ENCODE measurements at places on chromosomes 7 and 10.

DNA sequence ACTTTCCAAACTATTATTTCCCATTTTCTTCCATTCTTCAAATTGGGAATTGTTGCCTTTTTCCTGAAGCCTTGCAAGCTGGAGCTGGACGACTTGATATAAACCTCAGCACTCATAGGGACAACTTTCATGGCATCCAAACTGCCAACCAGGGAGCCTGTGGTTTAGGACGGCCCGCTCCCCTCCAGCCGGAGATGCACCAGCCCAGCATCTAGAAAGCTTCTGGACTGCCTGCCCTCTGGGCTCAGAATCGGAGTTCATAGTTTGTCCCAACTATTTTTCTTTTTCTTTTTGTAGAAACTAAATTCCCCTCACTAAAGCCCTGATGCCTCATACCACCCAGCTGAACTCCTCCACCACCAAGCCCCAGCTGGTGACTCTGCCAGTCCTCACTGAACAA is 200.3 kb downstream of the DNAJB6 start:
- DNase-seq = no peak

DNA sequence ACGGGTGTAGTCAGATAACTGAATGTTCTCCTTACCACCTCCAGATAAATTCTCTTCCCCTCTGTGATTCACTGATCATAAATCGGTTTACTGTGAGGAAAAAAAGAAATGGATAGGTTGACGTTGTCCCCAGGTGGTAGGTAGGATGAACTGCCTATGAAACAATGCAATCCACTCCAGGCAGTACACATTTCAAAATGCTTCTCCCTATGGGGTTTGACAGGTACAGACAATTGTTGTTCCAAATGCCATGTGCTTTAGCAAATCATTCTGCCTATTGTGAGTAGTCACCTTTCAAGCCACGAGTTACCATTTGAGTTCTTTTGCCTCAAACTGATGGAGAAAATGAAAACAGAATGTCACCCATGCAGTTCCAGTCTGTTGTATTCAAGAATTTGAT is 21.8 kb downstream of the VIM start:
- DNase-seq = no peak

DNA sequence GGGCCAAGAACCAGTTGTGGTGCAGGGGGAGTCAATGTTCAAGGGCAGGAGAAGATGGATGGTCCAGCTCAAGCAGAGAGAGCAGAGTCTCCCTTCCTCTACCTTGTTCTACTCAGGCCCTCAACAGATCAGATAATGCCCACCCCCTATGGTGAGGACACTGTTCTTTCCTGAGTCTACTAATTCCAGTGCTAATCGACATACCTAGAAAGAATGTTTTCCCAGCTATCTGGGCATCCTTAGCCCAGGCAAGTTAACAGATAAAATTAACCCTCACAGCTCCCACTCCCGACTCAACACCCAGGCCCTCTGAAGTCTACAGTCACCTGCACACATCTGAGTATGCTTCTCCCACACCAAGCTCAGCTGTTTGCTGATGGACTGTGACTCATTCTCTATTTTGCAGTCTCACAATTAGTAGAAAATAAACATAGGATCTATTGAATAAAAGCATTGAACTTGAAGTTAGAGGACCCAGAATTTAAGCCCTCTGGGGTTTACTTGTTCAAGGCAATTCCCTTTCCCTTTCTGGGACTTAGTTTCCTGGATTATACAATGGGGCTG is 17.1 kb downstream of the COL13A1 start:
- DNase-seq = no peak

- no peak for DNase-seq
Measured at GRCh38 chr7:155889636-155890511, 77.6 kb upstream of the SHH start.

DNA sequence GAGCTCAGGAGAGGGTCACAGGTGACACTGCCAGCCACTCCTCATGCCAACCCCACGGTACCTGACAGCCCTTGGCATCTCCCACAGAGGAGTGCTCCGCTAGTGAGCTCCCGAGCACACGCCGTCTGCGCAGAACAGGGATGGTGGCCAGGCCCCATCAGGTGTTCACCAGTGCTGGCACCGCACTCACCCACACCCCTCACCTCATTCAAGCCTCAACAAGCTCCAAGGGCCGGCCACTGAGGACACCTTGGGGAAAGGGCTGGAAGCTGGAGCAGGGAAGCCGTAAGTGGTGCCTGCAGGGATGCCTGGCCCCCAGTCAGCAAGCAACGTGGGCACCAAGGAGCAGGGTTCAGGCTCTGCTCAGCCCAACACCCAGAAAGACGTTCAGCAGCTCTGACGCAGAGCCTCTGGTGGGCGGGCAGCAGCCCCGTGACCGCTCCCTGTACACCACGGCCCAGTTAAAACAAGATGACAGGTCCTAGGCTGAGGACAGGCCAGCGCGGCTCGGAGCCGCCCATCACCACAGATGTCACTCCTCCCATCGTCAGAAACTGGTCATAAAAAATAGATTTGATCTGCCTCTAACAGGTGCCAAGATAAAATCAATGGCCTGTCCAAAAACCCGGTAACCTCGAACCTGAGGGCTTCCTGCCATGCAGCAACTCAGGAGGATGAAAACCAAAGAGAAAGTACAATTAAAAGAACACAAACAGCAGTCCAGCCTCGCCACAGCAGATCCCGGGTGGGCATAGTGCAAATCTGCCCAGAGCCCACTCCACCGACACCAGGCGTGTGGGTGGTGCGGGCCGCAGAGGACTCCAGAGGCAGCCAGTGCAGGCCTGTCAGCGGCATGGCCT is 275.9 kb downstream of the MAD1L1 start:
- no peak for DNase-seq

GRCh38 chr10:102101152-102101551 is 19.0 kb downstream of the LDB1 start:
- DNase-seq = no peak

- no peak for DNase-seq
Measured at GRCh38 chr7:115634633-115635032, 395.9 kb downstream of the TFEC start.

GRCh38 chr7:139860090-139860775 is 31.2 kb downstream of the TBXAS1 start:
- DNase-seq = no peak

- DNase-seq = no peak
Measured at GRCh38 chr10:77823811-77824542, 102.6 kb downstream of the DLG5 start.

- DNase-seq = no peak
Measured at GRCh38 chr10:49568235-49568634, 29.3 kb upstream of the ERCC6 start.

GRCh38 chr10:32349968-32350738 is 3.2 kb upstream of the EPC1 start:
- no peak for DNase-seq

DNA sequence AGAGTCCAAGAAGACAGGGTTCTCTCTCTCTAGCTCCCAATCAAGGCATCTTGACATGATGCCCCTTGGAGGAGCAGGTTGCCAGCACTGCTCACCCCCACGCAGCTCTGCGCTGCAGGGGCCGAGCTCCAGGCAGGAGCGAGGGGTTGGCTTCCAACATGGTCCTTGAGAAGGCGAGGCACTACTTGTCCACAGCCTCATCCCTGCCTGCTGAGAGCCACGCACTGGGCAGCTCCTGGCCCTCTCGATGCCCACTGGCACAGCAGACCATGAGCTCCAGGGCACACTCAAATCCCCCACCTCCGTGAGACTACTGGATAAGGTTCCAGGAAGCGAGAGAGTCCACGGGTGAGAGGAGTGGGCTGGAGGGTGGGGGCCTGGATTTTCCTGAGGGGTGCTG is 31.1 kb downstream of the RAMP3 start:
- DNase-seq = no peak

- DNase-seq = no peak
Measured at GRCh38 chr7:101154693-101155102, 422 bp downstream of the AP1S1 start.

- DNase-seq = no peak
Measured at GRCh38 chr10:133237588-133238465, at the start of gene VENTX. Gene VENTX (plus strand): TSS chr10:133237855. CDS start chr10:133237915, 60 bp downstream.

GRCh38 chr7:234051-234707 is 41.8 kb downstream of the FAM20C start:
- DNase-seq = no peak

GRCh38 chr7:129055294-129055816 is 444 bp upstream of the TNPO3 start:
- no peak for DNase-seq

- no peak for DNase-seq
Measured at GRCh38 chr7:150580638-150581394, 13.6 kb downstream of the GIMAP4 start.

DNA sequence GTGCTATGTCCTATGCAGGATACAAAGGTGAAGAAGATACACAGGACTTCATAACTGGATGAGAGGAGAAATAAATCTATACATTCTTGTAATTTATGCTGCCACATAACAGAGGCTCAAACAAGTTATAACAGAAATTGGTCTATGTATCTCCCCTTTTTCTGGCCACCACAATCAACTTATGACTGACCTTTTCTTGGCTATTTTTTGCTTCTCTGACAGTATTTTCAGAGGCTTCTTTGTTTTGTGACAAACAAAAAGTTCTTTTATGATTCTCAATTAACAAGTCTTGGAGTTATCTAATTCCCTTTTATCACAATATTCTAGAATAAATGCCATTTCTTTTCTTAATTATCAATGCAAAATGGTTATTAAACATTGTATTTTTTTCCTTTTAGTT is 953.0 kb upstream of the ZWINT start:
- no peak for DNase-seq

GRCh38 chr7:119482209-119482608 is 790.8 kb upstream of the KCND2 start:
- no peak for DNase-seq

DNA sequence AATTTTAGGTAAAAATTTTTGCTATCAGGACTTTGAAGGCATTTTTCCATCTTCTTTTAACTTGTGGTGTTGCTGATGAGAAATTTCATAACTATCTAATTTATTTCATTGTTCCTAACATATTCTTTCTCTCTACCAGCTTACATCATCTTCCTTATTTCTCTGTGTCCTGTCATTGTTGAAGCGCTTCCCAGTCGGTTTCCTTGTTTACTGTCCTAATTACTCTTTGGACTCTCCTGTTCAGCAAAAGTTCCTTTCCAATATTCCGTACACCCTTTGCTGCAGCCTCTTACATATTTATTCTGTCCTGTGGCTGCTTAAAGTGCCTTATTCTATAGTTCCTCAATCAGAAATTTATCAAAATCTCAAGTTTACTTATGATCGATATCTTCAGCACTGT is 609.0 kb upstream of the FZD8 start:
- DNase-seq = no peak

DNA sequence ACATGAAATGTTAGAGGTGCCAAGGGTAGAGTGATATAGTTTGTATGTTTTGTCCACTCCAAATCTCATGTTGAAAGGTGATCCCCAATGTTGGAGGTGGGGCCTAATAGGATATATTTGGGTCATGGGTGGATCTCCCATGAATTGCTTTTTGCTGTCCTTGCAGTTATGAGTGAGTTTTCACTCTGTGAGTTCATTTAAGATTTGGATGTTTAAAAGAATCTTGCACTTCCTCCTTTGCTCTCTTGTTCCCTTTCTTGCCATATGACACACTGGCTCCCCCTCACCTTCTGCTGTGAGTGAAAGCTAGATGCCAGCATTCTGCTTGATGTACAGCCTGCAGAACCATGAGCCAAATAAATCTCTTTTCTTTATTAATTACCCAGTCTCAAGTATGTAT is 269.2 kb downstream of the ZWINT start:
- DNase-seq = no peak

- no peak for DNase-seq
Measured at GRCh38 chr7:27433581-27433980, 191.0 kb downstream of the EVX1 start.

GRCh38 chr7:81366546-81366945 is 403.3 kb downstream of the HGF start:
- DNase-seq = no peak

GRCh38 chr7:751826-752225 is 24.7 kb upstream of the PRKAR1B start:
- DNase-seq = no peak

GRCh38 chr10:122062831-122063674 is 74.1 kb downstream of the TACC2 start:
- DNase-seq = no peak

GRCh38 chr7:65938336-65938895 is 43.6 kb downstream of the GUSB start:
- DNase-seq = no peak

GRCh38 chr10:94591461-94592205 is 46.0 kb downstream of the HELLS start:
- no peak for DNase-seq

DNA sequence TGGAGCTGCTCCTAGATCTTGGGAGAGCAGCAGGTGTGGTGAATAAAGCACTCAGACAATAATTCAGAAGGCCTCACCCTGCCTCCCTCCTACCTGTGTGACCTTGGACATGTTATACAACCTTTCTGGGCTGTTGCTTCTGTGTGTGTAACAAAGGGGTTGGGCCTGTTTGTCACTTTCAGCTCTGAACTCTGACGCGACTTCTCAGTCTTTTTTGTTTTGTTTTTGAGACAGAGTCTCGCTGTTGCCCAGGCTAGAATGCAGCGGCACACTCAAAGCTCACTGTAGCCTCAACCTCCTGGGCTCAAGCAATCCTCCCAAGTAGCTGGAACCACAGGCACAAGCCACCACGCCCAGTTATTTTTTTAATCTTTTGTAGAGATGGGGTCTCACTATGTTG is 89.3 kb downstream of the DNMBP start:
- DNase-seq = no peak

GRCh38 chr7:137583172-137583571 is 239.6 kb upstream of the PTN start:
- no peak for DNase-seq

- no peak for DNase-seq
Measured at GRCh38 chr10:29434111-29434510, 145.2 kb downstream of the LYZL1 start.

DNA sequence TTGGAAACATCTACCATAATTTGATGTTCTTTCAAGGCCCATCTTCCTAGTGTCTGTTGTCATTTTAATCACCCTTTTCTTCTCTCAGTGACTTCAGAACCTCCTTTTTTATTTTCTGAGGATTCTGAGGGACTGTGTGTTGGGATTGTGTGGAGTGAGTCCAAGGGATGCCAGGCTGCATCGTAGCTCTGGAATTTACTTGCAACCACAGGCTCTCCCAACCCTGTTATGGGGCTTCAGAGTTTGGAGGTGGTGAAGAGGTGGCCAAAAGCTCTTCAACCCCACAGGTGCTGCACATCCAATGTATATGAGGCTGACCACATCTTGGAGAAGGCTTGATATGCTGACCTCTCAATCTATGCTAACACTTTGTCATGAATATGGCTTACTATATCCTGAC is 79.5 kb upstream of the GPR141 start:
- DNase-seq = no peak

GRCh38 chr10:113958631-113959382 is 84.9 kb upstream of the ADRB1 start:
- DNase-seq = no peak

GRCh38 chr7:16880554-16880953 is 1.2 kb downstream of the AGR3 start:
- DNase-seq = no peak

- no peak for DNase-seq
Measured at GRCh38 chr10:30500963-30501504, 67.0 kb downstream of the MAP3K8 start.

All from effector CD8-positive, alpha-beta T cell (primary cell).